NCI-H1436 treated with DMSO at 0.1 percent for 48 hours (cell line): ENCODE measurements at places on chromosomes 1 and 21.

DNA sequence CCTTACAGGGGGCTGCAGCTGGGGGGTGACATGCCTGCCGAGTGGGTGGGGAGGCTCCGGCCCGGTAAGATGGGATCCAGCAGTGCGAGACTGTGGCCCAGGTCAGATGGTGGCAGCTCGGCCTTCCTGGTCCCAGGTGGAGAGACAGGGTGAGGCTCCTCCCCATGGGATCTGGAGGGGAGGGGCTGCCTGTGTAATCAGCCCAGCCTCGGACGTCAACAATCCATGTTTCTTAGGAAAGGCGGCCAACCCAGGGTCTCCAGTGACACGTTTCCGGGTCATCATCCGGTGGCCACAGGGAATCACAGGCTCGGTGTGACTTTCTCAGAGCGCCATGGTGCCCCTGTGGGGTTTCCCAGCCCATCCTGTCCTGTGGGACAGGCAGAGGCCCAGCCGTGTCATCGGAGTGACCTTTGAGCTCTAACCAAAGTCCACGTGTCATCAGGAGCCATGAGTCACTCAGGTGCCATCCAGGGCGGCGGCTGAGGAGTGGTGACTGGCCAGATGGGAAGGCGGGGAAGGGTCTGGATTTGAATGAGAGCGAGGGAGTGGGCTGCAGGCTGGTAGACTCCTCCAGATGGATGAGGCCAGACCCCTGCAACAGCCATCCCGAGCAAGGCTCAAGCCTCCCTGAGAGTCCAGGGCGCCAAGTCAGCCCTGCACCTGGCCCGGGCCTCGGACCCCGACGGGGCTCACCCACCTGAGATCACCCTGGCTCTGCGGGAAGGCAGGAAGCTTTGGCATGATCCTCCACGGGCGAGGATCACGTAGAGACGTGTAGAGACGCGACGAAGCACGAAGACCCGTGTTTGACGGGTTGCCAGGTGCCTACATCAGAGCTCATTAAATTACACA, 6.6 kb upstream of the HES4 start:
- DNase-seq, result no peak

- DNase-seq, result no peak
Measured at GRCh38 chr1:243712941-243713340, 137.1 kb downstream of the AKT3 start.

- DNase-seq, result no peak
Measured at GRCh38 chr1:91569411-91570119, 68.9 kb downstream of the CDC7 start.

DNA sequence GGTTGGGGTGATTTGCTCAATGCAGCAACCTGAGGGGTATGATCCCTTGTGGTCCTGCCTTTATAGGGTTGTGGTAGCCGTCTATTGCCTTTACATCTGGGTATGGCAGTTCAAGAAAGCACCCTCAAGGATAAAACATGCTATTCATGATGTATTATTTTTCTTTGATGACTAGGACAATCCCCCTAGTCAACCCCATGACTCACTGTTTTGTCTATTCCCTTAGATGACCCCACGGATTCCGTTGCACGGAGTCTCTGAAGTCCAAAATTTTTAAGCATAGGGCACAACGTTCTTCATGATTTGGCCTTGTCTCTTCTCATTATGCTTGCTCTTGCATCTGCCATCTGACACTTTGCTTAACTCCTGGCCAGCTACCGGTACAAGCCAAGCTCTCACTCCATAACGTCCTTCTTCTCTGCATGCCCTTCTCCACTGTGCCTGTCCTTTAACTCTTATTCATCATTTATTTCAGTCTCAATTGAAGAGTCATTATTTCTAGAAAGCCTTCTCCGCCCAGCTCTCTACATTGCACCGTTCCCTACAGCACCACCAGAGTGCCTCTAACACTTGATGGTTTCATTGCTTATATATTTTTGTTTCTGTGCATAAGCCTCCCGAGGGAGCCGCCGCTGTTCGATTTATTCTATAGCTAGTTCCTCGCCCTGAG, 838 bp upstream of the DISP1 start:
- no peak for DNase-seq

GRCh38 chr1:69673321-69673720, 105.6 kb downstream of the LRRC7 start:
- DNase-seq, result no peak

- no peak for DNase-seq
Measured at GRCh38 chr1:54788459-54788858, 12.7 kb downstream of the TTC22 start.

DNA sequence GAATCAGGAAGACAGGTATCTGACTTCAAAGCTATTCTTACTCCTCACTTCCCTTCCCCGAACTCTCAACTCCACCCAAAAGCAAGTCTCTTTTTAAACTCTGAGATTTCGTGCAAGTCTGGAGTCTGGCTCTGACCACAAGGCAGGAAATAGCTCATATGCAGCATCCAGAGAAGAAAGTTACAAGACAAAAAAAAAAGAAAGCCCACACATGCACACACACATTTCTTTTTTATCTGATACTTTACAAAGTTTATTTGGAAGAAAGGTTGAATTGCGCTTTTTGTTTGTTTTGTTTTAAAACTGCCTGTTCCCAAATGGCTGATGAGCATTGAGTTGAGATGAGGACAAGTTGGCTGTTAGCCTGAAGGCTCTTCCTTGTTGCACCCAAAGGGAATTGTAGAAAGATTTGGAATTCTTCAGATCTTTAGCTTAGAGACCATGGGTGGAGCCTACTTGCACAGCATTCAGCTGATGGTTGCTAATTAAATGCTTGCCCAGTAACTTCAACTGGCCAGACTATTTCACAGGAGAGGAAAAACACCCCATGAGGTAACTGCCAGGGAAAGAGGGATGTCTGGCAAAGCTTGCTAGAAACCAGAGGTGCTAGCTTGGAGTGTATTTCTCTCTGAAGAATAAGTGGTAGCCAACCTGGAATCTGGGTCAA, 490.3 kb downstream of the TTLL7 start:
- DNase-seq, result no peak

DNA sequence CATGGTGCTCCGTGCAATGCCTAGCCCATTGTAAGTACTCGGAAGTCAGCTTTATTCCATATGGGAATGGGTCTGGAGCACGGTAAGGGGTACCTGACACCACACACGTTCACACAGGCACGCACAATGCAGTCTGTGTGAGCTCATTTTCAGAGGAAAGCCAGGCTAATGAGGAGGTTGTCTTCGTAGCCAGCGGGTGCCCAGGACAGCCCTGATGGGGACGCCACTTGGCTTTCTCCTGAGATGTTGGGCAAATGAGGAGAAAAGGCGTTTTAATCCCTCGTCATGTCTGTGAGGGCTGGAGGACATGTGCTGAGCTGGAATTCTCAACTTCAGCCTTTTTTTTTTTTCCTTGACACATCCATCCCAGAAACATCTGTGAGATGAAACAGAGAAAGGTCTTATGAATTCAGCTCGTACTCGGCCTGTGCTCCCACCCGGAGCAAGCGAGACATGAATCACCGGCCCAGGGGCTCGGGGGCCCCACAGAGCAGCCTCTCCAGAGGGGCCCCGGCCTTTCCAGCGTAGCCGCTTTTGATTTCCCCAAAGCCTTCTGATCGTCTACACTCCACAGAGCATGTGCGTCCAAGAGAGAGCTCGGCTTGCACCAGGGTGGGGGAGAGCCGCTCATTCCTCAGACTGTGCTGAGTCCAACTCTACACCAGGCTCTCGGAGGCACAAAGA, 125.1 kb downstream of the EPHB2 start:
- DNase-seq, result no peak

DNA sequence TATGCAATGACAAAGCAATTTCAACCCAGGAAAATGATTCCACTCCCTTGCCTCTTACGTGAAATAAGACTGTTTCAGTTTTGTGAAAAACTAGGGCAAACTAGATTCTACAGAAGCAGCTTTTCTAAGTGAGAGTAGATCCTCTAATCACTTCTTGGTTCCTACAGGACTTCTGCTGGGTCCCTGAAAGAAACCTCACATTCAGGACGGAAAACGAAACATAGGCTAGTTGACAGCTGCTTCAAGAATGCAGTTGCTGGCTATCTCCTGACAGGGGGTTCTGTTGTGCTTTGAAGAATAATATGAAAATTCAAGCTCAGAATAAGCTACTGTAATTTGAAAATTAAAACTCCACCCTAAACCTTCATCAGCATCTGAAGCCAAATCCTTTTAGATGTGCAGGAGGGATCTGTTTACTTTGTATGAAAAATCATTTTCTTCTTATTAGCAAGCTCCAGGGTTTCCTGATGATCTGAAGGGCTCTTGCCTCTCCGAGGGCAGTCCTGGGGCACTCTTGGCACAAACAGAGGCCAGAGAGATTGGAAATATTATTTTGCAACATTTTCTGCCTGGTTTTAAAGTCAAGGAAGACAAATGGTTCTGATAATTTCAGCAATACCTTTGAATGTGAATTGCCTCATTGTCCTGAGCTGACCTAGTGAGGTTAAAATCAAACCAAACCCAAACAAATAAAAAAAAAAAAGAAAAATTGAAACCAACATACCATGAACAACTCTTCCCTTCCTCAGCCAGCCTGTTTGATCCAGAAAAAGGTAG, 55.0 kb downstream of the NTMT2 start:
- DNase-seq, result no peak

DNA sequence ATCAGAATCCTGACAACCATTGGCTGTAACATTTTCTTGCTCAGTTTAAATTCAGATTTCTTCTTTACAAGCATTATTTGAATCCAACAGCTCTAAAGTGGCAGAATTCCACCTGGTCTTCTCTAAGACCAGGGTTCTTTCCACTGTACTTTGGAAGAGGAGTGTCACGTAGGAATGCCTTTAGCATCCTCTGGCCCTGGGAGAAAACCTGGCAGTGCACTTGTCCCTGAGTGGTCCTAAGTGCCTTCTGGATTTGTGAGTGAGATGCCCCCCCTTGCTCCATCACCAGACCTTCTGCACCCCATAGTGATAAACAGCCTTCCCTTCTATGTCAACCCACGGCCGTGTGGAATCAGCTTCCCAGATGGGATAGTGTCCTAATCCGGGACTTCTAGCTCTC, 57.1 kb upstream of the NHLH2 start:
- DNase-seq, result no peak

GRCh38 chr21:23729331-23729730, 1878.0 kb downstream of the MRPL39 start:
- DNase-seq, result no peak
